ENCODE measurements at places on chromosomes 2 and 18.

DNA sequence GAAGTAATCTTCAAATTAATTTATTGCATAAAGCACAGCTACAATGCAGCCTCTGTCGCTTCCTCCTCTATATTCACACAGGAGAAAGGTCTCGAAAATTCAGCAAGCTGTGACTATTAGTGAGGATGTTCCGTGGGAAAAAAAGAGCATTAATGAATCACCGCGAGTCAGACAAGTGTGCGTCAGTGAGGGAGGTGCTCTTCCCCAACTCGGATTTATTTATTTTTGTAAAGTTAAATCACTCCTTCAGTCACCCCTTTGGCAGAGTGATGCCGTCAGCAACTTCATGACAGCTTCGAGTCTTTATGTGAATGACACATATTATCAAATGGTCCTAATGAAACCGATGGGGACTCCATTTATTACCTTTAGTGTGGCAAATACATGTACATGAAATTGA lies 648.9 kb upstream of the SALL3 start:
- DNase-seq = no peak

GRCh38 chr2:69453475-69454129 lies 16.4 kb upstream of the NFU1 start:
- DNase-seq = no peak

DNA sequence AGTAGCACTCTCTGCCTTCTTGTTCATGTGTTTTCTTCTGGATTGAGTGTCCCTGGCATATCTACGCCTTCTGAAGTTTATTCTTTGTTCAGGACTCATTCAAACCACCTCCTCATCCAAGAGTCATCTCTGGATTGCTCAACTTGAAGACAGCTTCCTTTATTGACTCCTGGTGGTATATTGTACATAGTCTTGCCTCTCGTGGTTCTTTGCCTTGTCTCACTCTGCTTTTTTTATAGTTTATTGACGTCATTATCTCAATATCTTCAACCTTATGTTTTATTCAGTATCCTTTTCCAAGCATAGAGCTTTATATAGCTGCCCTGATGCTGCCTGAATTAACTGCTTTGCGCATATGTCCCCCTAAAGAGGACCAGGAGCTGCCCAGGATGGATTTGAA lies 161.7 kb downstream of the INSIG2 start:
- no peak for DNase-seq

DNA sequence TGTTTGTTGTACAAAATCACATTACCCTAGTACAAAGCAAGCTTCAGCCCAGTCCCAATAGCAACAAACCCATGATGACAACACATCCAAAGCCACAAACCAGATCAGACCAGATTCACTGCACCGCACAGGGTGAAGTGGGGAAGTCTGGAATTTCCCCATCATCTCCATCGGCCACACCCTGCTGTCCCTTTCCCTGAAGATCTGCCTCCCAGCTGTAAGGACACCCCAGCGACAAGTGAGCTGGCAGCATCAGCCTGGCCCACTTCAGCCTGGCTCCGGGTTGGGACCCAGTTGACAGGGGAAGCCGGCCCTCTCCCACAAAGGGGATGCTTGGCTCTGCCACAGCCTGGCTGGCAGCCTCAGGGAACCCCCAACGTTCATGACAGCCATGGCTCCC lies 207.6 kb downstream of the MGAT5 start:
- DNase-seq = no peak

DNA sequence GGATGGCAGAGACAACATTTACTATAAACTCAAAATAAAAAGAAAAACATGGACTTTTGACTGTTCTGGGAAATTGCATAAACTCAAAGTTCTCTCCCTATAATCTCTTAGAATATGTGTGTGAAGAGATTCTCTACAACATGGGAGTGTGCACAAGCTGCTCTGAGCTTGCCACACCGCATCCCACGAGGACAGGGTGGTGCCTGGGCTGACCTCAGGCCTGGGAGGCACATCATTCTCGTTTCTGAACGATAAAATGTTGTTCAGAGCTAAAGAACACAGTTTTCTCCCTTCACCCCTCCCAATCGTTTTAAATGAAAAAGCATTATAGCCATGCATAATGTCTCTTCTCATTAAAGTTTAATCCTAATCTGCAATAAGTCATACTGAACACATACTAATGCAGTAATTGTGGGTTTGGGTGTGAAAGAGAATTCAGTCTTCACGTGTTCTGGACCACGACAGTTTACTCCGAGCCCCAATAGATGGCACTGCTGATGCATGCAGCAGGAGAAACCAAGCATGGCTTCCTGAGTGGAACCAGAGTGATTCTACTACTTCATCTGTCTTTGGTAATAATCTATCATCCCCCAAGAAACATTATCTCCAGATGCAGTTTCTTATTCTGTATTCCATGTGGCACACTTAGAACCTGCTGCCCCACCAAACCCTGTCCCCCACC lies 46.9 kb upstream of the LAMA1 start:
- DNase-seq = no peak

DNA sequence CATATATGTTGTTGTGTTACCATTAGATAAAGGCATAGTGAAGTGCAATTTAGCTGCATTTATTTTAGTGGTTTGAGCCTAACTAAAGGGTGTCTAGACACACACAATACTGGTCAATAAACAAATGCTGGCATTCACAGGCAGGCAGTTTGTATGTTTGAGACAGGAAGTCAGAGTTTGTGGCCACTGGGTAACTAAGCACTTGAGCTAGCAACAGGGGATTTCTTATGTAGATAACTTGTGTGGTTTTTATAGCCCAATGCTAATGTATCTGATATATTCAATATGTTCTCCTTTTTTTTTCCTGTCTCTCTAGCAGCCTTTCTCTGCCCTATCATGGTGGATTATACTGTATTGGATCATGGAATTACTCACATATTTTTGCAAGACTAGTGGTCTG lies 38.1 kb downstream of the LRRTM4 start:
- no peak for DNase-seq

- DNase-seq = no peak
These were observed 86.3 kb downstream of the ALPK2 start for GRCh38 chr18:58542426-58543159.

Data from renal cortex interstitium (tissue), 15 donors.